ENCODE measurements at places on chromosomes 3 and 15. TPM values are rescaled to one million over a fixed set of nuclear protein-coding genes. Genes with fewer than 3 reads are reported as not detected.
A peak's percentile ranks its signal among the peaks of the same experiment; 100 is the strongest.

The SUMF1 gene
- 17.0 TPM for total RNA-seq

The ATP13A4 gene
- total RNA-seq = 15.7 TPM

The SNTN gene
- total RNA-seq = 0.16 TPM

The STRA6 gene
- total RNA-seq = 1.3 TPM

The WDR49 gene
- 0.79 TPM for total RNA-seq

The HAPLN3 gene
- total RNA-seq = 1.3 TPM

DNA sequence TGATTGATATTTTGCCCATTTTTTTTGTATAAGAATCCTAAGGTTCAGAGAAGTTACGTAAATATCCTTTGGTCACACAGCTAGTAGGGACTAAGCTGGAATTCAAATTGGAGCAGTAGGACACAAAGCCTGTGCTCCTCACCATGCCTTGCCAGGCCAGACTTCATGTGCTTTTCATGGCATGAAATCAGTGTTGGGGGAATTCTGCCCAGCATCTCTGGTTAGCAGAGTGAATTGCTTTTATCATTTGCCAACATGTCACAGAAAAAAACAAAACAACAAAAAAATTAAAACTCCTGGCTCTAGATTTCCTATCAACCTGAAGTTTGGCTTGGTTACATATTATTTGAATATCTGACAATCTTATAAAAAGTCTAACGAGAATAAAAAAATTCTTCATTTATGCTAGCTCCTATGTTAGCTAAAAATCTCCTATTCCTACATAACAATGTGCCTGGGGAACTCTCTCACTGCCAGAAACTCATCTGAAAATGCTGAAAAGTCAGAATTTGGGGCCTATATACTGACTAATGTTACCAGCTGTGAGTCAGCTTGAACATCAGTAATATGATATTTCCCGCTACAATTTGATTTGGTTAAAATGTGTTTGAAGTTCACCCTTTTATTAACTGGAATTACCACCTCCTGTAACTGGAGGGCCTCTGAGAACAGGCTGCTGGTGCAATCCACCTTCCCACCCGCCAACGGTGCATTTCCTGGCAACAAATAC, 141.7 kb downstream of the TIGIT start:
- no peak for DNase-seq

DNA sequence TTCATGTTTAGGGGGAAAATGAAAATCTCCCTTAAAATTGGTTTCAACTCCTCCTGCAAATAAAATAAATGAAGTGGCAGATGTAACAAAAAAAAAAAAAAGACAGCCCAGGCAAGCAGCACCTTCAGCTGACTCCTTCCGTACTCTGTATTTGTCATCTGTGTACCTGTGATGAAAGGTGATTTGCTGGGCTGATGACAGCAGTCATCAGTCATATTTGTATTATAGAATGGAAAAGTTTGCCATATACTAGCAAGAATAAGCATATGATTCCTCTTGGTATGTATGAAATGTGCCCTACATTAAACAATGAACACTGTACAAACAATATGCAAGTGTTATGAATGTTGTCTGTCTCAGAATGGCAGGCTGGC, 44.1 kb upstream of the WWTR1 start:
- no peak for DNase-seq

GRCh38 chr3:167854846-167855245, 119.3 kb downstream of the SERPINI1 start:
- DNase-seq = no peak

DNA sequence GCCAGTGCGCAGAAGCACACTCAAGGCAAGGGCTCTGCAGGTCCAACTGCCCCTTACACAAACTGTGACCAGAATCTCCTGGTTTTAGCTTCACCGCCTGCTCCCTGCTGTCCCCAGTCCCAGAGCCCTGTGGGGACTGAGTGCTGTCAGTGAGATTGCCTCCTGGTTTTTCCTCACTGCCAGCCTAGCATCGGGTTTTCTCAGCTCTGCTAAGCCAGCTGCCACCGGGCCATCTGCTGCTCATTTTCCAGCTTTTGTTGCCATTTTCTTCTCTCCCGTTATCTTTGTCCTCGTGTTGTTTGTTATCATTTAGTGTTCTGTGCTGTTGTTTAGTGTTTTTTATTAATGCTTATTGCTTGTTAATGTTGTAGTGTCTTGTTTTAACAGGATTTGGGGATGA, 79.5 kb upstream of the BLM start:
- DNase-seq = no peak

- no peak for DNase-seq
Observed at GRCh38 chr3:9067352-9067975, 104.2 kb upstream of the RAD18 start.

GRCh38 chr3:109728861-109729494, 391.6 kb upstream of the DPPA4 start:
- no peak for DNase-seq

- DNase-seq = no peak
Observed at GRCh38 chr3:152938974-152939636, 104.2 kb downstream of the P2RY1 start.

DNA sequence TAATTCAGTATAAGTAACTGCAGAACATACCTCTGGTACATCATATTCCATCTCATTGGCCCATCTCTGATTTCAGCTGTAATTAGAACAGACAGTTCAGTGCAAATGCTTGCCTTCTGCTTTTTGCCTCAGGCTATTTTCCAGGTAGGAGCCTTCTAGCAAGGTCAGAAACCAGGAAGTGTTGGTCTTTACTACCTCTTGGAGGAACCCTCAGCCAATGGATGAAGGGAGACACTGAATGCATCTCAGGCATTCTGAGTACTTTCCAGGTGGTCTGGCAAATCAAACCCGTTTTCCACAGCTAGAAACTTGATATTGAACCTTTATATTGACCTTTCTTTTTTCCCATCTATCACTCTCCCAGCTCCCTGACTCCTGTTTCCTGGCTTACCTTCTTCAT, 348.5 kb upstream of the SOX2 start:
- DNase-seq = no peak

GRCh38 chr15:68424754-68425390, 7.1 kb downstream of the ITGA11 start:
- no peak for DNase-seq

DNA sequence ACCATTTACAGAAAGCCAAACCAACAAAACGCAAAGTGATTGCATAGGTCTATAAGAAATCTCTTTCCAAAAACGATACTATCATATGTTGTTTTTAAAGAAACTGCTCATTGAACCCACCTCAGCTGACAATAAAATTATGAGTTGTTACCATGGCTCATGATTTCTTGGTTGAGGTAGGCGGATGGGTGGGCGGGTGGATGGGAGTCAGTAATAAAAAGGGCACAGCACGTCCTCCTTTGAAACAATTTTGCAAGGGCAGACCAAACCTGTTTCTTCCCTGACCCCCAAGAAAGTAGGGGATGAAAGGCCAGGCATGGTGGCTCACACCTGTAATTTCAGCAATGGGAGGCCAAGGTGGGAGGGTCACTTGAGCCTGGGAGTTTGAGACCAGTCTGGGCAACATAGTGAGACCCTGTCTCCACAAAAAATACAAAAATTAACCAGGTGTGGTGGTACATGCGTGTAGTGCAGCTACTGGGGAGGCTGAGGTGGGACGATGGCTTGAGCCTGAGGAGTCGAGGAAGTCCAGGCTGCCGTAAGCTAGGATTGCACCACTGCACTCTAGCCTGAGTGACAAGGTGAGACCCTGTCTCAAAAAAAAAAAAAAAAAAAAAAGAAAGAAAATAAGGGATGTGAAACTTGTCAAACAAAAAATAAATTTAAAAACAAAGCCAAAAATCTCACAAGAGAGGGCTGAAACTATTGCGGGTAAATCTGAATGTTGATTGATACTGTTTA, 2.1 kb downstream of the ABHD10 start:
- DNase-seq = no peak

DNA sequence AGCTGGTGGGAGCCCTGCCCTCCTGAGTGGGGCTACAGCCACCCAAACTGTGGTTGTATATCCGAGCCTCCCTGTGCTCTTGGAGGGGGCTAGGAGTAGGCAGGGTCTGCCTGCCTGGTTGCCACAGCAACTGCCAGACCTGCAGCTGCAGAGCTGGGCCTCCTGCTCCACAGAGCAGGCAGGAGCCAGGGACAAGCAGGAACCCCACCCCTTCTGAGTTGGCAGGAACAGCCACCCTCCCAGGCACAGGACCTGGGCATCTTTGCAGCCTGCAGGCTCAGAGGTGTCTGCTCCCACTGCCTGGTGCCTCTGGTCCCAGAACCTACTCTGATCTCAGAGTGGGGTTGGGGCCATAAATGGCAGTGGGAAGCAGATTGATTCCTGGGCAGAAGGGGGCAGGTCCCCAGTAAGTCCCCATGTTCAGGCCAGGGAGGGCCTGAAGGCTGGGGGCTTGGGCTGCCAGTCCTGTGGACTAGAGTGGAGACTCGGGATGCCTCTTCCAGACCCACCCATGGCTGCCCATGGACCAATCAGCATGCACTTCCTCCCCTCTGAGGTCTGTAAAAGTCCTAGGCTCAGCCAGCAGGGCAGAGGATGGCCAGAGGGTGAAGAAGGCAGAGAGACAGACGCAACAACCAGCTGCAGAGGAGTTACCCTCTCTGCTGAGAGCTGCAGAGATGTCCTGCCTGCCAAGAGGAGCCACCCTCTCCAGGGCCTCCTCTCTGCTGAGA, 10.3 kb upstream of the LRRC31 start:
- DNase-seq = no peak

DNA sequence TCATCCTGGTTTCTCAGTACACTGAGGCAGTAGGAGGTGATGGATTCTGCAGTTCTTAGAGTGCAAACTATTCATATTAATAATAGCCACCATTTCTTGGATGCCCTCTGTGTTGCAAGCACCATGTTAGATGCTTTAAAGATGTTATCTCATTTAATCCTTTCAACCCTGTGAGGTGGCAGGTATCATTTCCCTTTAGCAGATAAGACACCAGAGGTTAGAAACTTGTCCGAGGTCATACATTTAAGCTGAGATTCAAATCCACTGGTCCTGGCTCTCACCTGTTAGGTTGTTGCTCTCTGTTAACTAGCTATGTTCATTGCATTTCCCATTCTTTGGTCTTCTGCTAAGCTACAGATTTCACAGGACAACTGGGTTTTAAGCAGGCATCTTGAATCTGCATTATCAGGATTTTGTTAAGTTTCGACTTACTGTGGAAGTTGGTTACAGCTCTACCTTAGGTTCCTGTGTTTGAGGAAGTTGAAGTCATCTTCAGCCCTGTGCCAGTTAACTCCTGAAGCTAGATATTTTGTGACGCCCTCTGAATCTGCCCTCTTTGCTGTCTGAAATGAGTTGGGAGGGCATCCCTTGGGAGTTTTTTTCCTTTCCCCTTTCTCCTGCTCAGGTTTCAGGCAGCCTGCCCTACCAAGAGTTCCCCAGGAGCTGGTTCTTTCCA, 6.4 kb downstream of the PDE8A start:
- no peak for DNase-seq

DNA sequence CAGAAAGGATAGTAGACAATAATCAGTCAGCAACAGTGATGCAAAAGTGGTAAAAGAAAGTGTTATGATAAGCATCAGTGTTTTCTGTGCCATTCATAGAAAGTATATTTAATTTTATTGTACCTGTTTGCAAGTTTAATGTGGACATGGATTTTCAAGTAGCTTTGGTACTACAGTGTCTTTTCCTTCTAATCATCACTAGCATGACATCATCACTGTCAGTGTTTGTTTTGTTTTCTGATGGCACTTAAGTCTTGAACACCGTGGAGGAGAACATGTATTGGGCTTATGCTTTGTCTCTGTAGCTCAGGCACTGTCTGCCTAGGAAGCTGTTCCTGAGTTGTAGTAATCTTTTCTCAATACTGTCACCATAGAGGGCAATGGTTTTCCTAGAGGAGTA, 41.9 kb downstream of the SETD5 start:
- no peak for DNase-seq

DNA sequence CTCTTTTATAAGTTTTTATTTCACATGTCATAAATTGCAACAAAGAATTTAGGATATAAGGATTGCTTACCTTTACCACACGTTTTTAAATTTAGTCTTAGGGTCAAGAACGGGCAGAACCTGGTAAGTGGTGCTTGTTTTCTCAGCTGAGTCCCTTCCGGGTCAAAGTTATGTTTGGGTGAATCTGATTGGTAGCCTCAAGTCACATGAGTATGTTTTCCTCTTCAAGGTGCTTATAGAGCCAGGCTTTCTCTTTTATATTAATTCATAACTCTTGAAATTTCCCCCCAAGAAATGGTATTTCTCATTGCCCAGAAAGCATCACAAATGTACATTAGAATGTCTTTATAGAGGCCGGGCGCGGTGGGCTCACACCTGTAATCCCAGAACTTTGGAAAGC, 415.7 kb upstream of the ROBO2 start:
- DNase-seq = no peak

- DNase-seq = no peak
Observed at GRCh38 chr3:136329593-136329992, 79.5 kb downstream of the PCCB start.

DNA sequence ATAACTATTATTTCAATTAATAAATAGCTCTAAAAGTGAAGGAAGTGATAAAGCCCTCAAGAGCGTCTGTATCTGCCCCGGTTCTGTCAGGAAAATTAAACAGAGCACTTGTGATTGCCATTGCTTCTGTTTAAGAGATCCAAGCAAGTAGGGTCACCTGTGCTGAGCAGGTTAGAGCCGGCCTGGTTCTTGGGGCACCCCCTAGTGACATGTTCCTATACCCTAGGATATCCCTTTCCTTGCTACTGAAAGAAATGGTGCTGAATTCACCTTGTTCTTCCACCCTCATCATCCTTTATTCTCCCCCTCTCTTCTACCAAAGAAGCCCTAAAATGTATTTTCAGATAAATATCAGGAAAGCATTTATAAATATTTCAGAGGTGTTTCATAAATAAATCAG, 323.5 kb downstream of the RORA start:
- no peak for DNase-seq

DNA sequence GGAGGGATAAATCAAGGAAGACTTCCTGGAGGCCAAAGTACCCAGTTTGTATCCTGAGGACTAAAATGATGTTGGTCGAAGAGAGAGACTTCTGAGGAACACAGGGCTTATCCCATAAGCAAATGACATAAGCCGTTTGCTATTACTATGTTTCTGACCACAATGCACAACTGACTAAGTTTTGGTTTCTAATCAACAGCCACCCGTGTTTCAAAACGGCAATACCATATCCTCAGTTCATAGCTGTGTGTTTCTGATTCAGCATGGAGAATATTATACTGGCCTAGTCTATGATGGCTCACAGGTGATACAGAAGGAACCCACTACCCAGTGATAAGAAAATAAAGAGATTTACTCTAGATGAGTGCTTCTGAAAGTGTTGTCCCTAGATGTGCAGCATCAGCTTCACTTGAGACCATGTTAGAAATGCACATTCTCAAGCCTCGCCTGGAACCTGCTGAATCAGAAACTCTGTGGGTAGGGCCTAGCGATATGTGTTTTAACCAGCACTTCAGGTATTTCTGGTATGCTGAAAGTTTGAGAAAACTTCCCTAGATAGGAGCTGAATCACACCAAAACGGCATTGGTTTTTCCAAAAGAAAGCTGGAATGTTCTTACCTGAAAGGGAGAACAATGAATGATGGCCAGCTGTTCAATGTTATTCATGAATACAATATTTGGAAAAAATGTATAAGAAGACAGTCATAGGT, 639.7 kb upstream of the NR2F2 start:
- no peak for DNase-seq

- DNase-seq = peak; percentile 84
Observed at GRCh38 chr3:13657660-13658435, 108.9 kb downstream of the FBLN2 start.

GRCh38 chr3:141413801-141414689, 45.7 kb downstream of the ZBTB38 start:
- DNase-seq = no peak
